ENCODE measurements at places on chromosomes 2 and 18.
A peak's percentile ranks its signal among the peaks of the same experiment; 100 is the strongest.

GRCh38 chr2:16621316-16621715 lies 44.3 kb downstream of the CYRIA start:
- DNase-seq: no peak

GRCh38 chr2:170930131-170930990 lies 1.3 kb downstream of the GORASP2 start:
- peak; percentile 85 for DNase-seq

DNA sequence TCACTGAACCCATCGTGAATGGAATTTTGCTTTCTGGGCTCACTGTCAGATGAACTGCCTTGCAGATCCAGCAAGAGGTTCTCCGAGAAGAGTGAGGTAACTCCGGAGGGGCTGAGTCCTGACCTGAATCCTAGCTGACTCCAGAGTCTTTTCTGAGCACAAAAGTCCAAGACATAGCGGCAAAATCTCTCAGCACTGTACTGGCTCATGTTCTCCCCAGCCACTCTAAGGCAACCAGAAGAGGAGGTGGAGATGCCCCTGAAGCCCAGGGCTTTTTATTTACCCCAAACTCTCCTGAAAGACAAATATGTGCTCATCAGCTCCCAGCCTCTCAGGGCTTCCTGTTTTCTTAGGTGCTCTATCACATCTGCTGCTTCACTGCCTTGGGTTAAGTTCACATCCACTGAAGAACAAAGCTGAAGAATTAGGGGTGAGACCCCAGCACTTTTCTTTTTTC lies 221.8 kb downstream of the MREG start:
- no peak for DNase-seq

DNA sequence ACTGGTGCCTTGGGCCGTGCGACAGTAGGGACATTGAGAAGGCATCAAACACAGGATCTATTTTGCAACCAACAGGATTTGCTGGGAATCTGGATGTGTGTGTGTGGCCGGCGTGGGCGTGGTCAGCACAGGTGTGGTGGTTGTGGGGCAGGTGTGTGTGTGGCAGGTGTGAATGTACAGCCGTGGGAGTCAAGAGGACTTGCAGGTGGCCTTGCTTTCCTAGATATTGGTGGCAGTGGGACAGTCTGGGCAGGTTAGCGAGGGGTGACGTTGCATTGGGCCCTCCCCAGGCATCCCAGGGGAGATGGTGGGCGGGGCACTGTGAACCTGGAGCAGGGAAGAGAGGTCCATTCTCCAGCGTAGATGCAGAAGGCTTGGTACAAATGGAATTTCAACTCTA lies 3.2 kb upstream of the LIMS2 start:
- DNase-seq: no peak

DNA sequence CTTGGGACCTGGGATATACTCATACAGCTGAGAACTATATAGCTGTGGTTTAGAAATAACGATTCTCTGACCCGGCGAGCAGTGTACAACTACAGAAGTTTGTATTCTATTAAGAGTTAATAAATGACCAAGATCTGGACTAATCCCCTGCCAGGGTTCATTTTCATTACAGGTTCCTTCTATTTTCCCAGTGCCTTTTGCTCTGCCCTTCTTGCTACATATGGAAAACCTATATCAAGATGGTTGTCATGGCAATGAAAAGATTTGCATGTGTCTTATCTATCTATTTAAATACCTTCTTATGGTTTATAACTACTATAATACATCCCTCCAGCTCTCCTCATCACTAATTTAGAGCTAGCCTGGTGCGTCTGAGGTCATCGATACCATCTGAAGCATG lies 965.2 kb downstream of the BCL11A start:
- DNase-seq: no peak

DNA sequence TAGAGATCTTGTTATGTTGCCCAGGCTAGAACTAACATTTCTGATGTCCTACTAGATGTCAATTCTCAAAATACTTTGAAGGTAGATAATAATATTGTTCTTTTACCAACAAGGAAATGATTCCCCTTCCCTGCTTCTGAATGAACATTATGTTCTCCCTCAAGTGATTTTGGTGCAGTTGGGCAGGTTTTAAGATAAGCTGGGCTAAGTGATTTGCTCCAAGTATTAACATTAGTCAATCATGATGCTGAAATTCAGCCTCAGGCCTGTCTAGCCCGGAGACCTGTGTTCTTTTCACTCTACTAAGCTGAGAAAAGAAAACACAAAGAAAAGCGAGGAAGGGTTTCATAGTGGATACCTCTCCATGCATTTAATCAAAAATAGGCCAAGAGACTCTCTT lies 38.5 kb upstream of the SPTBN1 start:
- DNase-seq: no peak

- DNase-seq: no peak
Measured at GRCh38 chr2:157271590-157272203, 14.2 kb downstream of the GALNT5 start.

DNA sequence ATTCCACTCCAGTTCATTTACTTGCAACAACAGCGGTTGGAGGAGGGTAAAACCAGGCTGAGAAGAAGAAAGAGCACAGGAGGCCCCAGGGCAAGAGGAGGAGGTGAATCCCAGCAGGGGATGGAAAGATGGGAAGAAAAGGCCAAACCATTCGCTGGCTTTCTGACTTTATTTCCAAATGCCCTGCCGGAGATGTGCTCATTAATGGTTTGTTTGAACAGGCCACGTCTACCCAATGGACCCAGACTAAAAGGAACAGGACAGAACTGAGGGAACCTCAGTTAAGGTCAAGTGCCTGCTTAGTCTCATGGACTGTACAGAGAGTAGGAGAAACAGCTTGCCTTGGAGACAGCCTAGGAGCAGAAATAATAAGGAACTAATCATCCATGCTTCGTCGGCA lies 121.6 kb upstream of the NDUFV2 start:
- no peak for DNase-seq

DNA sequence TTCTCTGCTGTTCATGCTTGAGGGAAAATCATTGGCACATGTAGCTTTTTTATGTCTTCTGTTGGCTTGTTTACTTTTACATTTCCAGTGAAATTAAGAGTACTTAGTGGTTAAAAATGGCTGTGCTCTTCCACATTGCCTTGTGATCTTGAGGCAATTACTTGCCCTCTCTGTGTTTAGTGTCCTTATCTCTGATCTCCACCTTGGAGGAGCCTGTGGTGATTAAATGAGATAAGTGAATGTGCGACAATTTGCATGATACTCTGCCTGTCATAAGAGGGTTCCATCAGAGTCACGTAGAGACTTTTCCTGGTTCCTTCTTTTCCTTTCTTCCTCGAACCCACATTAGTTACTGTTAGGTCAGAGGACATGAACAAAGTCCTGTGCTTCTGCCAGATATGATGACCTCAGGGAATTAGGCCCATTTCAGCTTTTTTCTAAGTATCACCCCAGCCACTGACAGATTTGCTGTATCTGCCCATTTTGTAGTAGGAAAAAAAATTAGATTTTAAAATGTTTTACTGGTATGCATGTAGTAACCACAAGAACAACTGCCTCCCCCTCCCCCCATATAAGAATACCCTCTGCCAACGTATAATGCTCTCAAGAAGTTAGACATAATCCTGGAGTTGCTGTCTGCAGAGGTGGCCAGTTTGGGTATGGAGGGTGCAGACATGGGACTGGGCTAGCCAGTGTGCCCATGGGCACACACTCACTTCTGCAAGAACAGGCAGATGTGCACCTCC lies 51.9 kb downstream of the TET3 start:
- peak; percentile 65 for DNase-seq

- no peak for DNase-seq
Measured at GRCh38 chr18:48788373-48788772, 162.4 kb downstream of the SMAD7 start.

- no peak for DNase-seq
Measured at GRCh38 chr2:60023256-60023985, 530.0 kb downstream of the BCL11A start.

GRCh38 chr2:10216677-10217488 lies 85.8 kb upstream of the HPCAL1 start:
- no peak for DNase-seq

DNA sequence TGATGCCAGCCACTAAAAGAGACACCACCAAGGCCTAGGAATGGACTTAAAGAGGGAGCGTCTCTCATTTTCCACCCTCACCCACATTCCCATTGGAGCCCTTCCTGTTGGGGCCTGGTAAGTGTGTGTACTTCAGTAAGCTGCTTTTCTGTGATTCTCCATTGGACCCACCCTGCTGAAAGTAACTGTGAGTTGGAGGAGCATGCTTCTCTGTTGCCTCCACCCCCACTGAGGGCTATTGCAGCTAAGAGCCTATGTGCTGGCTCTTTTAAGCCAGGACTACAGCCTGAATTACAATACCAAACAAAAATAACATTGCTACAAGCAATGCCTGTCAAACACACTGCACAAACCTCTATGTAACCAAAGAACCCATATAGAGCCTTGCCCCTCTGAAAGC lies 81.1 kb downstream of the TRABD2A start:
- no peak for DNase-seq

GRCh38 chr18:28113271-28114029 lies 63.5 kb downstream of the CDH2 start:
- no peak for DNase-seq
